ENCODE measurements at places on chromosomes 16 and 17. TPM values are rescaled to one million over a fixed set of nuclear protein-coding genes. Genes with fewer than 3 reads are reported as not detected.

Gene NPIPA2
- total RNA-seq = 1.1 TPM

Gene TOP2A
- 7.3 TPM for total RNA-seq

Gene VAT1L
- 3.3 TPM for total RNA-seq

GRCh38 chr17:76065775-76066174 is 6.5 kb downstream of the SRP68 start:
- no peak overlapping the region for H3K27ac ChIP-seq
- peaks cover 2% of the 10 kb centered on the region for H3K4me1 ChIP-seq
- H3K36me3 ChIP-seq = peaks cover 40% of the 10 kb centered on the region
- no peaks in the 10 kb centered on the region for H3K27me3 ChIP-seq

- DNase-seq = no peak
- H3K4me3 ChIP-seq = peak overlapping the region; percentile 63
Observed at GRCh38 chr17:81223762-81224130, 981 bp upstream of the CEP131 start.

DNA sequence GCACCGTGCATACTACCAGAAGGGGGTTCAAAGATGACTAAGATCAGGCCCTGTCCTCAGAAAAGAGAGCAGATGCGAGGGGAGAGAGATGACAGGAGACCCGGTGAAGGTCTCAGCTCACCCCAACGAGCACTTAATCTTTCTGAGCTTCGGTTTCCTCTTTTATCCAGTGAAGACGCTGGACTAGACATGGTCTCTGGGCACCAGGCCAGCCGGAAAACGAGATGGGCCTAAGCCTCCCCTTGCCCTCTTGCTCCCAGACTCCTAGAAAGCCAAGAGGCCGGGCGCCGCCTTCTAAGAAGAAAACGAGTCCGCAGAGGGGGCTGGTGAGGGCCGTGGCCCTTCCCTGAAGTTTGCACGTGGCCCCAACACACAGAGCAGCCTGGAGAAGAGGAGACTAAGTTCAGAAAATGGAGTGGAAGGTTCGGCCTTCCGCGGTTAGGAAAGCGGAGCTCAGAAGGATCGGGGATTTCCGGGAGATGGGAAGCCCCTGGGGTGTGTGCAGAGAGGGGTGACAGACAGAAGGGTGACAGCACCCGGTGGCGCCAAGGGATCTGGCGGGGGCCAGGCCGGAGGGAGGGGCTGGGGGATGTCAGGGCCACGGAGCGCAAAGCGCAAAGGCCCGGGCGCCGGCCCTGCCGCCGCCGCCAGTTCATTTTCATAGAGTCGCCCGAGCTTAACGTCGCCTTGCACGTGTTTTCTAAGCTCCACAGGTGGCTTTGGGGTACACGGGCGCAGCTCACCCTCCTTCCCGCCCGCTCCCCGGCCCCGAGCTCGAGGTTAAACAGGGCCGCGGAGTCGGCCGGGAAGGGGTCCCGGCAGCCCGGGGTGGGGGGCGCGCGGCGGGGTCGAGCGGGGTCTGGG is 42.1 kb upstream of the BHLHA9 start:
- H3K36me3 ChIP-seq = no peaks in the 10 kb centered on the region
- DNase-seq = no peak
- peaks cover 45% of the 10 kb centered on the region for H3K27me3 ChIP-seq
- H3K27ac ChIP-seq = no peak overlapping the region
- peaks cover 6% of the 10 kb centered on the region for H3K4me1 ChIP-seq

DNA sequence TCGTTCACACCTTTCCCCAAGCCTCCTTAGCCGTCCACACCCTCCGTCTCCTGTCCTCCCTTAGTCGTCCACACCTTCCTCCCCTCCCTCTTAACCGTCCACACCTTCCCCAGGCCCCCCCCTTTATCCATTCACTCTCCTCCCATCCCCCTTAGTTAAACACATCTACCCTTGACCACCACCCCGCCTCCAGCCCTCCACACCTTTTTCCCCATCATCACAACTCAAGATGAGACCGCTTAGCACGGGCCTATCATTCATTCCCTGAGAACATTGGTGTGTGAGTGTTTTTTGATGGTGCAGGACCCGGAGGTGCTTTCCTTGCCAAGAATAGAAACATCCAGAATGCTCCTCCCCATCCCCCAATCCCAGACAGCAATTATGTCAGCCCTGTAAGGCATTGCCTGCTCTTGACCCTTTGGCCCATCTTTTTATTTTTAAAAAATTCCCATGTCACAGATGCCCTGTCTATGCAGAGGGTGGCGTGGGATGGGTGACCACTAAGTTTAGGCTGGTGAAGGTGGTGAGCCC is 1.4 kb downstream of the TENT4B start:
- no peaks in the 10 kb centered on the region for H3K36me3 ChIP-seq
- H3K4me3 ChIP-seq = peak overlapping the region; percentile 81
- H3K27ac ChIP-seq = peak overlapping the region; percentile 58
- DNase-seq = no peak
- H3K4me1 ChIP-seq = peaks cover 18% of the 10 kb centered on the region
